ENCODE measurements at places on chromosomes 5 and 9. TPM values are rescaled to one million over a fixed set of nuclear protein-coding genes. Genes with fewer than 3 reads are reported as not detected.

- no peaks in the 10 kb centered on the region for H3K27me3 ChIP-seq
- H3K36me3 ChIP-seq = no peaks in the 10 kb centered on the region
- H3K4me1 ChIP-seq = no peaks in the 10 kb centered on the region
- no peak overlapping the region for H3K4me3 ChIP-seq
- DNase-seq = no peak
These were observed 114.3 kb downstream of the ASTN2 start for GRCh38 chr9:117300371-117301110.

DNA sequence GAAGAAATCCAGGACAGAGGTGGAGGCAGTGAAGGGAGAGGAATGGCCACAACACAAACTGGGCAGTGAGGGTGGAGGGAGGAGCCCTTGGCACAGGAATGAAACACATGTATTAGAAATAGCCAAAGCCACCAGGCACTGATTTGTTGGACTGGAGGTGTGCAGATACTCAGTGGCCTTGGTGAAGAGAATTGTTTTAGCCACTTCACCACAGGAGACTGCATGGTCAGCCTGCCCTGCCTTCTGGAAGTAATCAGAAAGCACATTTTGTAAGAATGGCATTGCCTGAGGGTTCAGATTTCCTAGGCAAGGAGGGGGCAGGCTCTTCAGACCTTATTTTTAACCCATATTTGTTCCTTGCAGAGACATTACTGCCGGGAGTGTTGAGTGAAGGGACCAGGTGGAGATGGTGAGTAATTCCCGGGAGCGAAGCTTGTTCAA, 2.2 kb downstream of the SGCD start:
- DNase-seq = no peak
- 0 out of 3 replicates have a peak, but pooled peaks cover 4% of the 10 kb centered on the region for H3K27me3 ChIP-seq
- H3K4me3 ChIP-seq = no peak overlapping the region
- no peaks in the 10 kb centered on the region for H3K4me1 ChIP-seq
- no peaks in the 10 kb centered on the region for H3K36me3 ChIP-seq

DNA sequence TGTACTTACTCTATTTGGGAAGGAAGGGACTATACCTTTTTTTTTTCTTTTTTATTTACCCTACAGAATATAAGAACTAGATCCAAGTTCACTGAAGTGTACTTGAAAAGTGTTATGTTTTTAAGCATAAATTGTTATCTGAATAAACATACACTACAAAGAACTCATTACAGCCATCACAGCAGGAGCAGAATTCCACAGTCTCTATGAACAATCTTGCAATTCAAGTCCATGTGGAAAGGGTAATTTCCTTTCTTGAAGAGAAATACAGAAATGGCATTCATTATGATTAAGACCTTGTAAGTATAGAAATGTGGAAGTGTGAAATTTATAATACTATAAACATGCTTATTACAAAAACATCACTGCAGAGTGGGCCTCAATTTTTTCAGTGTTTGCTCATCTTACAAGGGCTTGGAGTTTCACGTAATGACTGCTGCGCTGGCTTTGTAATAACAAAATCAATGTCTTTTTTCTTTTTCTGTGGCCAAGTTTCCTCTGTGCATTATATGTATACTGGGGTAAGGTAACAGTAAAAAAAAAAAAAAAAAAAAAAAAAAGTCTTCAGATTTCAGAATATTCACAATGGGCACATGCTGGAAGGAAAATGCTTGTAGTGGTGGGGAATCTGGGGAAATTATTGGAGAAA, 77.0 kb upstream of the GNA14 start:
- DNase-seq = no peak
- H3K4me3 ChIP-seq = no peak overlapping the region
- H3K4me1 ChIP-seq = no peaks in the 10 kb centered on the region
- peaks cover 28% of the 10 kb centered on the region for H3K36me3 ChIP-seq
- H3K27me3 ChIP-seq = no peaks in the 10 kb centered on the region

GRCh38 chr9:108588246-108588645, 267.5 kb downstream of the ACTL7B start:
- no peaks in the 10 kb centered on the region for H3K27me3 ChIP-seq
- H3K36me3 ChIP-seq = no peaks in the 10 kb centered on the region
- H3K4me1 ChIP-seq = no peaks in the 10 kb centered on the region
- no peak overlapping the region for H3K4me3 ChIP-seq
- DNase-seq = no peak

- no peak overlapping the region for H3K27ac ChIP-seq
- H3K4me1 ChIP-seq = peaks cover 7% of the 10 kb centered on the region
- no peak for DNase-seq
- no peak overlapping the region for H3K4me3 ChIP-seq
- no peaks in the 10 kb centered on the region for H3K36me3 ChIP-seq
- no peaks in the 10 kb centered on the region for H3K27me3 ChIP-seq
These were observed 41.3 kb downstream of the UGCG start for GRCh38 chr9:111937781-111938426.

DNA sequence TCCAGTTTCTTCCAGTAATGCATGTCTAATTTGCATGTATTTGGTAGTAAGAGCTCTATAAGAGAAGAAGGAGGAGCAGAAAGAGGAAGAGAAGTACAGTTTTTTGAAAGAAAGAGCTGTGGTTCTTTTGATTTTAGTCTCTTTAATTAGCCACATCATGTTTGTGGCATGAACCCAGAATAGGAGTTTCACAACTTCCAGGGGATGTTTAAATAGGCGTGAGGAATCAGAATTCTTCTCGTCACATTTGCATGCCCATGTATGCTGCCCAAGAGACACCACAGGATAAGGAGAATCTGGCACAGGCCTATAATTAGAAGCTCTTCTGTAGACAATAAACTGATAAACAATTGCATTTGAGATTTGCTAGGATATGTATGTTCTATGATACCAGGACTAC, 78.7 kb downstream of the GAS1 start:
- H3K4me3 ChIP-seq = no peak overlapping the region
- H3K4me1 ChIP-seq = no peaks in the 10 kb centered on the region
- DNase-seq = no peak
- H3K27ac ChIP-seq = no peak overlapping the region
- H3K36me3 ChIP-seq = no peaks in the 10 kb centered on the region

DNA sequence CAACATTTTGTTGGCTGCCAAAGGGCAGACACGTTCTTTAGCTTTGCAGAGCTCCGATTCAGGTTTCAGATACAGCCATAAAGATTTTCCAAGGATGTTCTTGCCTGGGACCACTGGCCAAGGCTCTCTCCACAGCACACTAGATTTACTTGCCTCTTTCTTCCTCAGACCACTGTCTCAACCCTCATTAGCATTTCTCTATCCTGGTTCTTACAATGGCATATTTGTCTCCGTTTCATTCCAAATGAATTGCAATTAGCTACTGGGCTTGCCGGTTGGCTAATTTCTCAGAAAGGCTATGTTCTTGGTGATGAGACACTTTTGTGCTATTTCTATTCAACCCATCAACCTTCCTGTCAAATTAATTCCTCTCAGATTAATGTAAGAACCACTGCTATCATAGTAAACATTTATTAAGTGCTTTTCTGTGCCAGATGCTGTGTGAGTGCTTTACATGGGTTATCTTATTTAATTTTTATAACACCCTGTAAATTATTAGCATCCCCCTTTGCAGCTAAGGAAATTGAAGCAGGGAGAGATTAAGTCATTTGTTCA, 118.4 kb upstream of the NR3C1 start:
- peaks cover 15% of the 10 kb centered on the region for H3K4me1 ChIP-seq
- no peaks in the 10 kb centered on the region for H3K27me3 ChIP-seq
- no peak for DNase-seq
- H3K36me3 ChIP-seq = no peaks in the 10 kb centered on the region
- no peak overlapping the region for H3K27ac ChIP-seq

DNA sequence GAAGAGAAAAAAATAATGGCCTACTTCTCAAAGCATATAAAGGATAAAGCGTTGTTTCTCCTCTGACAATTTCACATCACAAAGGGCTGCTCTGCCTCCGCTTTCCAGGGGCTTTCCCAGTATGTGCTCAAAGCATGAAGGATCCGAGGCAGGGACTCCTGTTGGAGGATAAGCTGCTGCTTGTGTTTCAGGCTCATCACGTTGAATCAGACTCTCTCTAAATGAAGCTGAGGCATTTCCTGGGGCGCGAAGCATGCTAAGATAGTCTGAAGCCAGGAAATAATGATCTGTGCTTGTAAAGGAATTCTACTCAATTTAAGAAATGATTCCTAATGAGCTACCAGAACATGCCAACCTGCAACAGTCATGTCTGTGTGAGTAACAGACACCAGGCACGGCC, 97.5 kb downstream of the MARCHF11 start:
- H3K4me3 ChIP-seq = no peak overlapping the region
- no peak overlapping the region for H3K27ac ChIP-seq
- H3K36me3 ChIP-seq = no peaks in the 10 kb centered on the region
- no peaks in the 10 kb centered on the region for H3K4me1 ChIP-seq
- no peaks in the 10 kb centered on the region for H3K27me3 ChIP-seq

GRCh38 chr5:172336676-172337285, 53.2 kb upstream of the UBTD2 start:
- no peak overlapping the region for H3K4me3 ChIP-seq
- no peak overlapping the region for H3K27ac ChIP-seq
- no peaks in the 10 kb centered on the region for H3K27me3 ChIP-seq
- H3K4me1 ChIP-seq = peaks cover 5% of the 10 kb centered on the region
- DNase-seq = no peak

DNA sequence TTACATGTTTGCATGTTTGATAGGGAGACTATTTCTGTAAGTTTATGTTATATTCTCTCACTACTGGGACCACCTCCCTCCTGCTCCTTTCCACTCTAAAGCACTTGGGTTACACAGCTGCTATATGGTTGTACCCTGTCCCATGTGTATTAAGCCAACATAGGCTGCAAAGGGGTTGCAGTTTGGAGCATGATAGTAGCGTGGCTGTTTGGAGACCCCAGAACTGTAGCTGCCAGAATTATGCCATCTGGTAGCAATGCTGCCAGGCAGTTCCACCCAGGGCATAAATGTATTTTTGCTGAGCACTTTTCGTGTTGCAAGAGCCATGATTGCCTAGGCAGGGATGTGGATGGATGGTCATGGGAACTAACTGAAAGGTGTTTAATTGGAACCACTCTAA, 81.8 kb downstream of the CNTLN start:
- no peaks in the 10 kb centered on the region for H3K27me3 ChIP-seq
- no peaks in the 10 kb centered on the region for H3K4me1 ChIP-seq
- no peak overlapping the region for H3K27ac ChIP-seq
- H3K4me3 ChIP-seq = no peak overlapping the region

DNA sequence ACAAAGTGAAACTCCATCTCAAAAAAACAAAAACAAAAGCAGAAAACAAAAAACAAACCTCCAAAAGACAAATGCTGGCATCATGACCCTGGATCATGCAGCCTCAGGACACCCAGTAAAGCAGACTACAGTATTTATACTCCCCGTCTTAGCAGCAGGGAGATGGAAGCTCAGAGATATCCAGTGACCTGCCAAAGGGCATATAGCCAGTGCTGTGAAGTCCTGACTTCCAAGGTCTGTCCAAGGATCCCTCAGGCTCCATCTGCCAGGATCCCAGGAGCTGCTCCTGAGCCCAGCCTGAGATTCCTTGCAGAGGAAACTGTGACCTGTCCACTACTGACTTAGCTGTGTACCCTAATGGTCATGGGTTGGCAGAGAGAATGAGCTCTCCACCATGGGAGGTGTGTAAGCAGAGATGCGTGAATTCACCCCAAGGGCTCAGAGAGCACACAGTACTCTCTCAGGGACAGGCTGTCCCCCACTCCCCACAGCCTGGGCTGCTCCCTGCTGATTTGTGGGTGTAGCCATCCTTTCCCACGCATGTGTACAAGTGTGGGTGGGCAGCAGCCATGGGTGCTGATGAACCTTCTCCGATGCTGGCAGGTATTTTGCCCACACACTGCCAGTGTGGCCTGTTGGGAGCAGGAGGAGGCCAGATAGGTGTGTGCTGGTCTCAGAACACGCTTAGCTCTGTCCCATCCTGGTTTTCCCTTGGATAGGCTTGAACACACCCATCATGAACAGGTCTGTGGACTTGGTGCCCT, 2.1 kb upstream of the WNK2 start:
- peaks cover 30% of the 10 kb centered on the region for H3K27me3 ChIP-seq
- H3K36me3 ChIP-seq = no peaks in the 10 kb centered on the region
- peaks cover 78% of the 10 kb centered on the region for H3K4me1 ChIP-seq
- no peak for DNase-seq

- H3K27ac ChIP-seq = no peak overlapping the region
- DNase-seq = no peak
- no peaks in the 10 kb centered on the region for H3K4me1 ChIP-seq
- no peaks in the 10 kb centered on the region for H3K36me3 ChIP-seq
- no peaks in the 10 kb centered on the region for H3K27me3 ChIP-seq
- H3K4me3 ChIP-seq = no peak overlapping the region
These were observed 229.5 kb downstream of the CD180 start for GRCh38 chr5:66967102-66967501.

DNA sequence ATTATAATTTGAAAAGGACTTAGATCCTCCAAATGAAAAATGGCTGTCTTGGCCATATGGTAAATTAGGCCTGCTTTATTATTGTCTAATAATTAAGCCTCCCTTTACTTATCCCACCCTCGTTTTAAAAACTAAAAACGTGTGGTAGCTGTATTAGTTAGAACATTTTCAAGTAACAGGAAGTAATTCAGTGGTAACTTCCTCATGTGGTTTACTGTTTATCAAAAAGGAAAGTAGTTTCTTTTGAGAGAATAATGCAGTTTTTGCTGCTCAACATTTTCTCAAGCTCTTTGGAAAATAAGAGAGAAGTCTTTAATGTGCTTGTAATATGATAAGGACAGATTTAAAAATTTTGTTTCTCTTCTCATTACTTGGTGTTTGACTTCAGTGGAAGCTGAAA, 26.0 kb downstream of the ZCCHC7 start:
- H3K36me3 ChIP-seq = no peaks in the 10 kb centered on the region
- no peak overlapping the region for H3K4me3 ChIP-seq
- no peaks in the 10 kb centered on the region for H3K27me3 ChIP-seq
- H3K27ac ChIP-seq = no peak overlapping the region
- DNase-seq = no peak

Gene IFNA21
- total RNA-seq = not detected

Gene RASGRF2
- 23.6 TPM for total RNA-seq

Gene FBP2
- not detected for total RNA-seq

Gene ZDHHC11
- 1.4 TPM for total RNA-seq

Gene AGPAT2
- 2.5 TPM for total RNA-seq

Gene STPG3
- not detected for total RNA-seq

Gene SARDH
- 32.5 TPM for total RNA-seq

Gene OLFML2A
- total RNA-seq = not detected

Gene ZFP37
- 5.6 TPM for total RNA-seq
